ENCODE measurements at places on chromosomes 7 and 10.

DNA sequence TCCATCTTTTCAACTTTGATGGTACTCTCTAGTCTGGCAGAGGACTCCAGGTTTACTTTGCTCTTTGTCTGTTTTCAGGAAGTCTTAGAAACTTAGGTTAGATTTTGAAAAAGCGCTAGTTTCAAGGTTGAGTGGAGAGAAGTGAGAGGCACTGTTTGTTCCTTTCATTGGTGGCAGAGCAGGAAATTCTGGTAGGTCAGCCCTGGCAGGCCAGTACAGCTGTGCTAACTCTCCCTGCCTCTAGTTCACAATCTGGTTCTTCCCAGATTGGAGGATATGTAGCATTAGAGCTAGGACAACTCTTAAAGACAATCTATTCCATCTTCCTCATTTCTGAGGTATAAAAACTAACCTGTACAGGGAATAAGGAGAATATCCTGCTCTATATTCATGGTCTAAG lies 160.9 kb upstream of the FZD1 start:
- no peak for DNase-seq

DNA sequence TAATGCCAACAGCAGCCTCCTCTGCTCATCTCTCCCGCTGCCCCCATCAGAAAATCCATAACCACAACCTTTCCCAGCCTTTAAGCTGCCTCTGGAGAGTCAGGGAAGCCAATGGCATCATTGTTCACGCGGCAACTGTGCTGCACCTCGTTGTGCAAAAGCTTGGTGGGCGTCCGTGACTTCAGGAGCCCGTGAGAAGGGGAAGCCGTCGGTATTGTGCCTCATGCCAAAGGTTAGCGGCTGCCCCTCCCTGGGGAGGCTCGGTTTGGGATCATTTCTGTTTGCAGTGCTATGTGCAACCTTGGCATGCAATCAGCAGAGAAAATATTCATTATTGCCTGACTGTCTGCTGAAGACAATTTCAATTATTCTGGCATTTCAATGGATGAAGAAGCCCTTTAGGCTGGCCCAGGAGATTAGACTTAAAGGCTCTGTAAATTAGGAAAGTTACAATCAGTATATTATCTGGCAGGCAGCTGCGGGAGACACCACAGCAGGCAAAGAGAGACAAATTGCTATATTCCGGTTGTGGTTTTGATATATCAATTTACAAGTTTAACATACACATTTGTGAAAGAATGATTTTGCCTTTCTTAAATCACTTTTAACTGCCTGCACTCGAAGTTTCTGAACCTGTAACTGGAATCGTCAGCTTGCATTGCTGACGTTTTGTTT lies 244.5 kb downstream of the GATA3 start:
- DNase-seq: no peak

DNA sequence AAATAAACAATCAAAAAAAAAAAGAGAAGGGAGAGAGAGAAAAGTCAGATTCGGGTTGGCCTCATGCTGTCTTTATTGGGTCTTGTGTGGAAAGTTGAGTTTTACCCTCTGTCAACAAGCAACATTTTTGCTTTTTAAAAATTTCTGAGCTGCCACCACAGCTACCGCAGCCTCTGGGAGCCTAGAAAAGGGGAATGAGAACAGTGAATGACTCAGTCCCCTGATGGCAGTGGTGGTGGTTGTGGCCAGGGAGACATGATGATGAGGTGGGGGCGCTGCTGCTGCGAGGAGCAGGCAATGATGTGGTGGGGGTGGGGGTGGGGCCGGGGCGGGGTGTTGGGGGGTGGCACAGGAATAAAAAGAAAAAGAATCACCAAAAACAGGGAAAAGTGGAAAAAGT lies 20.0 kb upstream of the CREB3L2 start:
- DNase-seq: no peak

DNA sequence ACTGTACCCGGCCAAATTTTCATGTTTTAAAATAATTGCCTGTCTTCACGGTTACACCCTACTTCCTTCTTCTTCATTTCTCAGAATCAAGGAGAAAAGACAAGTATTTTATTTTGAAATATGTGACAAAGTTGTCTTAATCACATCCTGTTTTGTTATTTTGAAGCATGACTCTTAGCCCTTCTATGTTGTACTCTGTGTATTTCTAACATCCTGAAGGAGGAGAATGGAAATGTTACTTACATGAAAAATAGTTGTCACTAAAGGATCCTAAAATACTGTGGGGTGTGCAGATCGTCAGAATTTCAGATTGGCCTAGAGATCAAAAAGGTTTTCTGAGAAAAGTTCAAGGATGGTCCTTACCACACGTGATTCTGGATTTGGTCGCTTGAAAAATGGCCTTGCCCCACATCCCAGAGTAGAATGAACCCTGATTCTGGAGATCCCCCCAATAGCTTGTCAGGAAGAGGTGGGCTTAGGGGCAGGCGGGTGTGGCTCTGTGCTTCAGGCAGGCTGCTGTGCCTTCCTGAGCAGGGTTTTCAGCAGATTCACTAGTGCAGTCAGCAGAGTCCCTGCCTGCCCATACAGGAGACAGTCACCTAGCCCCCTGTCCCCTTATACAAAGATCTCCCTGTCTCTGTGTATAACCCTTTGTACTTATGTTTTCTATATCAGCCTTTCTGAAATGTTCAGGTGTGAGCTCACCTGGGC lies 8.6 kb downstream of the UPP1 start:
- no peak for DNase-seq

GRCh38 chr10:69317175-69317604 lies 38.9 kb downstream of the HK1 start:
- DNase-seq: no peak

DNA sequence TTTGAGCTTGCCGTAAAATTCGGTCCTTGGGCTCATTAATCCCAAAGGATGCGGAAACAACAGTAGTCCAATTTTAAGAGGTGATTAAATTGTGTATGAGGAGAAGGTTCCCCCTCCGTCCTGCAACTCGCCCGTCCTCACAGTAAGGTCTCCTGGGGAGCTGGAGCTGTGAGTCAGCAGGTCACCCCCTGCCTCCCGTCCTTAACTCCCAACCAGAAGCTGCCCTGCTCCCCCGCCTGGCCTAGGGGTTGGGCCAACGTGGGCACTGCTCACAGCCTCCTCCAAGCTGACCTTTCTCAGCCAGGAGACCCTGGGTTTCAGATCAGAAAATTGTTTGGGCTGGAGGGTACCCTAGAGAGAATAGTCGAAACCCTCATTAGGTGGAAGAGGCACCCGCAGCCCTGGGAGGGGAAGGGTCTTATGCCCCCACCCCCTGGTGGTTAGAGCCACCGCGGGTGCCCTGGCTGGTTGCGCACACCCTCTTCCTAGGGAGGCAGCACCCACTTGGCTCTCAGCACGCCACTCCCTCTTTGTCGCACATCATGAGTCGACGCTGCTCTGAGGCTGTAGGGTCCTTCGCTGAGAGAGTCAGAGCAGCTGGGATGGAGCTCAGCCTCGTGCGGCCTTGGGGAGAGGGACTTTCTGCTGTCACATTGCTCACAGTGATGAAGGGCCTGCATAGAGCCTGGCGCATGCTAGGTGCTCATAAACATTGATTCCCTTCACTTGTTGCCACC lies 131.2 kb downstream of the TACC2 start:
- no peak for DNase-seq

DNA sequence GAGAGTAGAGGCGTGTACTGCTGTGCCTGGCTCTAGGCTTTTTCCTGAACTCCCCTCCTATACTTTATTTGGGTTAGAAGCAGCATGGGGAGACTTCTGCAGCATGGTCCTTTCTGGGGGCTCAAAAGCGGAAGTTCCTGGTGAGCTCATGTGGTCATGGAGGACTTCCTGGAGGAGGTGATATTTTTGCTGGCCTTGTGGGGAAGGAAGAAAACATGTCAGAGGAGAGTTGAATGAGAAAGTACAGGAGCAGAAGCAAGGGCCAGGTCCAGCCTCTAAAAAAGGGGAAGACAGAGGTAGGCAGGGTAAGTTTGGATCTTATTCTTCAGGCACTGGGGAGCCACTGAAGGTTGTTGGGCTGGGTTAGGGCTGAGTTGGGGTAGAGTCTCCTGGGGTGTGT lies 45.5 kb downstream of the CASTOR2 start:
- no peak for DNase-seq

GRCh38 chr10:5507649-5508131 lies 8.3 kb upstream of the CALML5 start:
- no peak for DNase-seq

DNA sequence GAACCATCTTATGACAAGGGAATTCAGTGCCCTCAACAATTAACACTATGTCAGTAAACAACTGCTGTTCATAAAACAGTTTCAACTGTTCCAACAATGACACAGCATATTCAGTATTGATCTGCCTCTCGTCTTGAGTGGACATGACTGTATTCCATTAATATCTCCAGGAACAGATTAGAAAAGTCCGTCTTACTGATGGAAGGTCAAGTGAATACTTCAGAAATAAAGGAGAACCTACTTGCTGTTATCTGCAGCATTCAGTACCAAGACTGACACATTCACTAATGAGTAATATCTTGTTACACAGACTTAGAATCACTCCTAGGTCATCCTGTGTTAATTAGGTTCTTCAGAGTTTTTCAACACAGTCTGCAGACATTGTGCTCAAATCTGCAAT lies 12.1 kb downstream of the KBTBD2 start:
- no peak for DNase-seq

DNA sequence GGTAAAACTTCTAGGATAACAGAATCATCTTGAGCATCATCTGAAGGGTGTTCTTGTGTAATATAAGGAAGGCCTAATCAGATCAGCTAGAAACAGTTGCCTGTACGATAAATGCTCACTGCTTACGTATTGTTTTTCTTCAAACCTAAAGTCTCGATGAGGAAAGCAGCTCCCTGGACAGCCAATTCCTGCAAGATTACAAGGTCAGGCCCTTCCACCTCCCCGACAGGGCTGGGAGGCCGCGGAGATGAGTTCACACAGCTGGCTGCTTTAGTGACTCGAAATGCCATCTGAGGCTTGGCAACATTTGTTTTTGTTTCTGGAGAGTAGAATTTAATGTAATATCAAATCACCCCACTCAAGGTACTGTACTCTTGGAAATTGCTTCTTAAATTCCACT lies 95.1 kb upstream of the PFKP start:
- no peak for DNase-seq

DNA sequence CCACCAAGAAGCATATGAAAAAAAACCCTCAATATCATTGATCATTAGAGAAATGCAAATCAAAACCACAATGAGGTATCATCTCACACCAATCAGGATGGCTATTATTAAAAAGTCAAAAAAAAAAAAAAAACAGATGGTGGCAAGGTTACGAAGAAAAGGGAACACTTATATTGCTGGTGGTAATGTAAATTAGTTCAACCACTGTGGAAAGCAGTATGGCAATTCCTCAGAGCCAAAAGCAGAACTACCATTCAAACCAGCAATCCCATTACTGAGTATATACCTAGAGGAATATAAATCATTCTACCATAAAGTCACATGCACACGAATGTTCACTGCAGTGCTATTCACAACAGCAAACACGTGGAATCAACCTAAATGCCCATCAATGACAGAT lies 46.0 kb downstream of the CNOT4 start:
- no peak for DNase-seq

- no peak for DNase-seq
Measured at GRCh38 chr7:157846271-157846670, 509.5 kb downstream of the DNAJB6 start.

DNA sequence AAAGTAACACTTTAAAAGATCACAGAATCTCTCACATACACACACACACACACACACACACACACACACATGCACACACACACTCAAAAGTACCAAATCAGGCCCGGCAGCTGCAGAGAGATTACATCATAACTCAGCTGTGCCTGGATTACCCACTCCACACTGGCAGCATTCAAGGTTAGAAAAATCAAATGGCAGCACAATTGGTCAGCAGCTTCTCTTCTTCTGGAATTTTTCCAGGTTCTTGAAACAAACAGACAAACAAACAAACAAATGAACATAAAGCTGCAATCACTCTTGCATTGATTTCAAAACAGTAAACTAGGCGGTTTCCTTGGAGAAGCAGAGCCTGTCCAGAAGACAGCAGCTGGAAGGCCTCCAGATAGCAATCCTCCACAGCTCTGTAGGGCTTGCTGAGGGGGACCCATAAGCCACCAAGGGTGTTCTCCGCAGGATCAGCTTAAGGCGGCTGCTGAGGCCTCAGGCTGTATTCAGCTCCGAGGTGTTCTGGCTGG lies 24.5 kb upstream of the FAM133B start:
- DNase-seq: peak; percentile 52

DNA sequence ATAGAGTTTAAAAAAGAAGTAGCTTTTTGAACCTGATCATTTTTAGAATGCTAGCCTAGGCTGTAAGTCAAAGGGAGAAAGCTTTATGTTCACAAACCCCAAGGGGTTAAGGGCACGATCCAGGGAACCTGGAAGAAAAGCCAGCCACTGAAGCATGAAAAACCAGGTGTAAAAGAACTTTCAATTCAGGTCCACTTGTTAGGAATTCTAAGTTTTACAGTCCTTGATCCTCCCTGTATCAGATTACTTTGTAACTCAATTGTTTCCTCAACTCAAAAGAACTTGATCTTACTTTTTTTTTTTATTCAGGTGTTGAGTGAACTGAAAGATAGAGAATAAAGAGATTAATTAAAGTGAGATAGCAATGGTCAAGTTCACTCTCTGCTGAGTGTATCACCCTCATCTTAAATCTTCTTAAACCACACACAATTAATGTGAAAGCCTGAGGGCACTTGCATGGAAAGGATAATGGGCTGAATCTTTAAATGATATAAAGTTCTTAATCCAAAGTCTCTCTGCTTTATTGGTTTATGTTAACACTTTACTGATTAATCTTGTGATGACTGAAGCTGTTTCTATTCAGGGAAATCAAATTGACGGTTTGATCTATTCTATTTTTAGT lies 672.2 kb upstream of the LRRN3 start:
- DNase-seq: no peak

DNA sequence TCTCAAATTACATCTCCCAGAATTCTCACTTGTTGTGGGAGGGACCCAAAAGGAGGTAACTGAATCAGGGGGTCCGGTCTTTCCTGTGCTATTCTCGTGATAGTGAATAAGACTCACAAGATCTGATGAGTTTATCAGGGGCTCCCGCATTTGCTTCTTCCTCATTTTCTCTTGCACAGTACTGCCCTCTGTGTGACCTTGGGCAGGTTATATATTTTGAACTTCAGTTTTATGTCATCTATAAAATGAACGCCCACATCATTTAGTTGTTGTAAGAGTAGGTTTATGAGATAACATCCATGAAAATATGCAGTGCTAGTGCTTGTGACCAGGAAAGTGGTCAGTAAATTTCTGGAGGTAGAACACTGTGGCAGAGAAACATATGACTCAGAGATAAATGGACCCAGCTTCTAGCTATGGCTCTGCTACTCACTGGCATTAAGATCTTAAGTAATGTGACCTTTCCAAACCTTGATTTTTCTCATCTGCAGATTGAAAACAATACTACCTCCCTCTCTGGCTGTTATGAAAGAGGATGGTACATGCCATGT lies 44.3 kb downstream of the SCRN1 start:
- no peak for DNase-seq

DNA sequence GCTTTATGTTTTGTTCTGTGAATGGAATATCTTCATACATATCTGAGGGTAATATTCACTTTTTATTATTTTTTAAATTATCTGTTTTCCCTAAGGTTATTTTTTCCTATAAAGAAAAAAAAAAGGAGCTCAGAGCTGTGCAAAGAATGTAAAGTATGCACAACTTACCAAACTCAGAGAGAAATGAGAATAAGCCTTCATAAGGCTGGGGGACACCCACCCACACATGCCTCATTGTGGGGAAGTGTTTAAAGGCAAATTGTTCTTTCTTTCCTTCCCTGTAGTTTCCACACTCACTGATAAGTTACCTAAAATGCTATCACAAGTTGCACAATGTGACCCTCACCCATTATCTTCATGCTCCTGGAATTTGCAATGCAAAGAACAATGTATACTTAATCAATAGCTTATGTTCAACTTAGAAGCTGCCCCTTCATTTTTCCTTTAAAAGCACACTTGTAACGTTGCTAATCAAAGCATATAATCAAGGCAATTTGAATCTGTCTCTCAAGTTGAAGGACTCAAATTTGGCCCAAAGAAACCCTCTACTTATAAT lies 108.1 kb downstream of the GNAT3 start:
- no peak for DNase-seq

Data from left hindlimb (tissue), 1 donor.